Lung microvascular endothelial cell (primary cell): ENCODE measurements at places on chromosomes 4 and X.

GRCh38 chr4:102761906-102762305 lies 1.1 kb upstream of the MANBA start:
- DNase-seq = no peak

- no peak for DNase-seq
Observed at GRCh38 chr4:75722417-75722816, 2.0 kb upstream of the USO1 start.

- peak; percentile 21 for DNase-seq
Observed at GRCh38 chr4:152957437-152958171, 21.5 kb downstream of the FHDC1 start.

GRCh38 chr4:106594291-106594952 lies 225.8 kb upstream of the GIMD1 start:
- DNase-seq = no peak

GRCh38 chrX:92232182-92232581 lies 453.0 kb downstream of the PCDH11X start:
- peak; percentile 3 for DNase-seq

DNA sequence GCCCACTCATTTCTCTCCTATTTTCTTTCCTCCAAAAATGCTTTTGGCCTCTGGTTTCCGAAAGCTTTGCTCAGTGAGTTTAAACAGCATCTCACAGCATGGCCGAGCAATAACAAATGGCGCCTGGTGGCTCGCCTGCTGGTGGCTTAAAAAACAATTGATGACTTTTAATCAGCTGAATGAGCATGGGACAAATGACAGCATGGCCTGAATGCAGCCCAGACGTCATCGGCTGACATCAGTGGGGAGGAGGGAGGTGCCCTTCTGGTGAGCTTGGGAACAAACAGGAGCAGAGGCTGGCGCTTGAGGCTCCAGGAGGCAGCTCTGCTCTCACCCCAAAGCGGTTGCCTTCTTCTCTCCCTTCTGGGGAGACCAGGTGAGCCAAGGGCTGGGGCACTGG lies 286.4 kb downstream of the BCOR start:
- DNase-seq = no peak

DNA sequence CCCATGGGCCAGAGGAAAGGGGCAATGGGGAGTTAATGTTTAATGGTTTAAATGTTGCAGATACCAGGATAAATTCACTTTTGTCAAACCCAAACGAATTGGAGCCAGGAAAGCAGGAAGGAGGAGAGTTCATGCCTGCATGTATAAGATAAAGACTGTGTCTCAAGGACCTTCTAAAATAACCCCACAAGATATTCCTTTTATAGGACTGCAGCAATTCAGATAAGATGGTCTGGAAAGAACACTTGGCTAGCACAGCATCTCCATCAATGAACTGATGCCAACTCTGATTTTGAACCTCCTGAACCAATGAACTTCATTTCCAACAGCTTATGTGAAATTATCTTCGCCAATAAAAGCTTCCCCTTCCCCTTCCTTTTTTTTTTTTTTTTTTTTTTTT lies 31.3 kb upstream of the LONRF3 start:
- no peak for DNase-seq

DNA sequence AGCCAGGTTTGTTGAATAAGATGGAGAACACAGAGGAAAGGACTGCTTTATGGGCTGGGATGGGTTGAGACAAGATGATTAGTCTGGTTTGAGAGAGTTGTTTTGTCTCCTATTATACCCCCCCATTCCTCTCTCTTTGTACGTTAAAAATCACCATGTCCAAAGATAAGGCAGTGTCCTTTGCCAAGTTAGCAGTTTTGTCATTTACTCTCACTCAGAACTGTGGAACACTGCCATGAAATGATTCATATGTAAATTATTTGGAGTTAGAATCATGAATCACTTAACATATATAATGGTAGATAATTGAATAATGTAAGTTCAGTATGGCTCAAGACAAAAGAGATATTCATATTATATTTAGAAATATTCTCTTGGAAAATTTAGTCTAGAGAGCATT lies 151.3 kb downstream of the DCLK2 start:
- DNase-seq = peak; percentile 67
